ENCODE measurements at places on chromosomes 16 and 17. TPM values are rescaled to one million over a fixed set of nuclear protein-coding genes. Genes with fewer than 3 reads are reported as not detected.

PLEKHH3 gene
- 26.9 TPM for total RNA-seq

KCNJ2 gene
- 1.6 TPM for total RNA-seq

INCA1 gene
- total RNA-seq = 0.53 TPM

PLA2G10 gene
- not detected for total RNA-seq

LITAFD gene
- not detected for total RNA-seq

EXOC7 gene
- 49.5 TPM for total RNA-seq

SPPL2C gene
- not detected for total RNA-seq

PMFBP1 gene
- total RNA-seq = 0.53 TPM
